NB4 (cell line): ENCODE measurements at places on chromosomes 16 and 17.

DNA sequence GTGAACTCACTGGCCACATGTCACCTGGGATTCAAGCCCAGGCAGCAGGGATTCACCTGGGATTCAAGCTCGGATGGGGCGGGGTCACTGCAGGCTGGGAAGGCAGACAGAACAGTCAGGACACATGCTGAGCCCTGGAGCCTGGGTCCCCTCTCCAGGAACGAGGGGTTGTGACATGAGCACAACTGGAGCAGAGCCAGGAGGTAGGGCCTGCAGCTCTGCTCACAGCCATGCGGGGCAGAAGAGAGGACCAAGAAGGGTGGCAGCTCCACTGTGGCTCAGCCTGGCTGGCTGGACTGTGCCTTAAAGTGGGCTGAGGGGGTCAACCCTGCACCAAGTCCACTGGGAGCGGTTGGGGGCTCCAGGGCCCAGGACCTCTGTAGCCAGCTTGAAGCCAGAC is 150.1 kb downstream of the RAB11FIP4 start:
- peak; percentile 52 for DNase-seq

- no peak for DNase-seq
Observed at GRCh38 chr17:56966338-56966737, 5.5 kb upstream of the COIL start.

- no peak for DNase-seq
Observed at GRCh38 chr17:80569924-80570323, 25.3 kb downstream of the RPTOR start.

- no peak for DNase-seq
Observed at GRCh38 chr16:25912321-25912720, 220.6 kb downstream of the HS3ST4 start.

DNA sequence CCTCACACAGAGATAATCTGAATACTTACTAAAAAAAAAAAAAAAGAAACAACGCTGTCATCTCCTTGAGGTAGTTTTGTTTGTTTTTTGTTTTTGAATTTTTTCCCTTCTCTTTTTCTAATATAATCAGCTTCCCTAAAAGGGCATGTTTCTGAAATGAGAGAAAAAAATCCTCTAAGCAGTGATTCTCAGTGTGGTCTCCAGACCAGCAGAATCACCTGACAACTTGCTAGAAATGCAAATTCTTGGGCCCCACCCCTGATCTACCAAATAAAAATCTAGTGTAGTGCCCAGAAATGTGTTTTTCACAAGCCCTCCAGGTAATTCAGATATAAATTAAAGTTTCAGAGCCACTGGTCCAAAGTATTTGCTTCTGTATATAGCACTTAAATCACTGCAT is 65.4 kb downstream of the SSH2 start:
- no peak for DNase-seq

DNA sequence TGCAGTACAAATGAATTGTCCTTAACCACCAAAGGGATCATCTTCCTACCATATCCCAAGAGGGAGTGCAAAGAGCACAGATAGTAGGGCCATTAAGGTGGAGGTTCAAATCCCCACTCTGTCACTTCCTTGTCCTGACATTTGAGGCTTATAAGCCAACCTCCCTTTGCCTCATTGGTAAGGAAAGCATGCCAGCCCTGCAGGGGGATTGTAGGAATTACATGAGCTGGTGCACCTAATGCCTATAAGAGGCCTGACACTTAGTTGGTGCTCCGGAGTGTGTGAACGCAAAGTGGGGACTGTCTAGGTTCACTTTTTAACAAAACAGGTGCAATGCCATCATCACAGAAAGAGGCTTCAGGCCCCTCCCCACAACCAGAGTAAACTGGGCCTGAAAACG is 374.4 kb downstream of the SNX29 start:
- no peak for DNase-seq

DNA sequence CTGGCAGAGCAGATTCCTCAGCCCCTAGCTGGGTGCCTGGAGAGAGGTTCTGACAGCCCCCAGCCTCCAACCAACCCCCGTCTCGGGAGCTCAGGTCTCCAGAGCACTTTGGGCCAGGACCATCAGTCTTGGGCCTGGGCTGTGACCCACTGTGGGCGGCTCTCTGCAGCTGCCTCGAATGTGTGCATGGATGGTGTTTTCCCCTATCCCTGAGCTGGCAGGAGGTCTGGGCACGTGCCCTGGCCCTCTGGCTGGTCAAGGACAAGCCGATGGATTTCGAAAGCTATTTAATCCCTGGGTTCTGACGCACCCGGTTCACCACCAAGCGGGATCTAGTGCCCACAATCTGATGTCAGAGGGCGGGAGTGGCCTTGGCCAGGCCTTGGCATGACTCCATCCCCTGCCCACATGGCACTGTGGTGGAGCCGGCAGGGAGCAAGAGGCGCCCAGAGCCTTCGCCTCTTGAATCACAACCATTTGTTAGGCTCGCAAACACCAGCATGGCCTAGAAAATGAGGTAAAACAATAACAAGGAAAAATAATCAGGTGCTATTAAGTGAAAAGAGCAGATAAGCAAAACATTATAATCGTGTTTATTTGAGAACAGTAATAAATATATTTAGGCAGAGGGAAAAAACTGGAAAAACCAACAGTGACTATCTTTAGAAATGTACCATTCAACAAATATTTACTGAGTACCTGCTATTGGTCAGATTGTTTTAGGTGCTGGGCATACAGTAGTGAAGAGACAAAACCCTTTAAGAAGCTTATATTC is 69.3 kb upstream of the TOB1 start:
- no peak for DNase-seq
